NCI-H2171 (cell line): ENCODE measurements at places on chromosomes 6 and 20.

DNA sequence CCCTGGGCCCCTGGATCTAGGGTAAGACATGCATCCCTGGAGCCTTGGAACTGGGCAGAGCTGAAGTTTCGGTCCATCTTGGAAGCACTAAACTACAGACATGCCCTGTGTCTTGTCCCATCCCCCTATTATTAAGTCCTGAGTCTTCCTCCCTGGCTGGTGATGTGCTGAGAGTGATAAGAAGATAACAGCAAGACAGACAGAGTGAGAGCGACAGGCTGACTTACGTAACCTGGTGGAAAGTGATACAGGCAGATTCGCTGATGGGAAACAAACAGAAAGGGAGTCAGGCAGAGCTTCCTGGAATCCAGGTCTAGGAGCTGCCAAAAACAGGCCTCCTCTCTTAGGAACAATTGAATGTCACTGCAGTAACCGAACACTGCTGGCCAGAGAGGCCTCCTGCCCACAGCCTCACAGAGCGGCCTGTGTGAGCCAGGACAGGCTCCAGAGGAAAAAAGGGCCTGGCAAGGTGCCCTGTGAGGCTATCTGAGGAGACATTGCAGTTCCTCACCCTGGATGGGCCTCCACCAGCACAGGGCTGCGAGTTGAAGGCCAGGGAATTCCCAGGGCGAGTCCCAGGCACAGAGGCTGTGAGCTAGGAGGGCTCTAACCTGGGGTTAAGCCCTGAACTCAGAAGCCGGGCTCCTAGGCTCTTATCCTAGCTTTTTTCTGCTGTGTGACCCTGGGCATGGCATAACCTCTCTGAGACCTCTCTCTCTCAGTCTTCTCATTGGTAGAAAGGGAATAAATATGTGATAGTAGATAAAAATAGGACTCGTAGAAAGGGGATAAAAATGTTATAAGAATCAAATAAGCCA is 34.2 kb upstream of the B4GALT5 start:
- DNase-seq, result no peak

- DNase-seq, result peak; percentile 76
These were observed 162.2 kb downstream of the SMOC2 start for GRCh38 chr6:168603234-168603633.

DNA sequence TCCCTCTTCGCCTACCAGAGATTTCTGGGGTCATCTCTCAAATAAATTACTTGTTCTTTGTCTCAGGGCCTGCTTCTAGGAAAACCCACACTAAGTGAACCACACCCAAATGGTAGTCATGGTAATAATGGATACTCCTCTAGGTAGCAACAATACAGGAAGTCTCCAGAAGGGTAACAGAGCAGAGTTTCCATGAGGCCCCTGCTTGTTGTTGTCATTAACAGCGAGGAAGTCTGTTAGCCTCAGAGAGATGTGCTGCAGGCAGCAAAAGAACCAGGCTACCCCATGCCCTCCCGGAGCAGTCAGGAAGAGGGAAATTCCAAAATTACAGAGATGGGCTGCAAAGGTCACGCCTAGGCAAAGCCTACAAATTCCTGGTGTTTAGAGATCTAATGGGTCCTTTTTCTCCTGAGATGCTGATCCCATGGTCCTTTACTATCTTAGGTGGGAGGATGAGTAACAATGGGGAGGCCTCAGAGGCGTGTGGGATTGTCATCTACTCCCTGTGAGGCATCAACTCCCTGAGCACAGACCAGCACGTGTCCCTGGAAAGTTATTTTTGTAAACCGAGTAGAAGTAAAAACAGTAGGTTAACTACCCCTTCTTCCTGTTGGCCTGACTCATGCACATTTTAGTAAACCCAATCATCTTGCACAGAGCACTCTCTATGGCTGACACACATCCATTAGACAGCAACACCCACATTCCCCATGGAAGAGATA is 10.1 kb downstream of the ISM1 start:
- no peak for DNase-seq

GRCh38 chr6:134394905-134395304 is 77.0 kb upstream of the SGK1 start:
- DNase-seq, result no peak
